Hepatocyte (in vitro differentiated cells): ENCODE measurements at places on chromosomes 3 and 15.

DNA sequence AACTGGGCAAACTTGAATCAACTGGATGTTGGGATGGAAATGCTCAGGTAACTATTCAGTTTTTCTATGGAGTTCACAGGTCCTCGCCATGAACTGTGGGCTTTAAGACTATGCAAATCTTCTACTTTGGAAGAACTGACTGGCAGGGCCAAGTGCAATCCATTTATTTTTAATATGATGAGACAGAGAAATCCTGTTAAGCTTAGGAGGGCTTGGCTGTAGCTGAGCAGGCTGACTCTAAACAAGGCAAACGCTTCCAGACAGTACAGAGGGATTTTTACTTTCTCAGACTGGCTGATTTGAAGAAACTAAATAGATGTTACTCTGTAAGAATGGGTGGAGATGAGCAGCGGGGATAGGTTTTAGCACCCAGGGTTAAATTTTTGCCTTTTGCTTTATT lies 194.2 kb upstream of the ICE2 start:
- DNase-seq, result no peak

DNA sequence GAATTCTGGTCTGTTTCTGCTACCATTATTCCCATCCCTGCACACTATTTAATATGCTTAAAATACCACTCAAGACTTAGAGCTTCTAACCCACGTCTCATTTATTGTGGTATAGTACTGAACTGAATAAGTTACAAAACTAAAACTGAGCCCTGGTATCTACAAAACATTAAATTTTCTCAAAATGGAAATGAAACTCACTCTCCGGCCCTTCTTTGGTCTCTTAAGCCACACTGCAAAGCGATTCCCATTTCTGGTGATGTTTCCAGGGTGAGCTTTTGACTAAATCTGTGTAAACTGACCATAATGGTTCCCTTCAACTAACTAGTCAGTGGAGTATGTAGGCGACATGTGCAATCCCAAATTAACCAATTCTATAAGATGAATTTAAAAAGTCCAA lies 18.6 kb downstream of the KPNA4 start:
- no peak for DNase-seq

- DNase-seq, result no peak
These were observed 90.5 kb downstream of the IGF1R start for GRCh38 chr15:98738689-98739401.

GRCh38 chr3:42713747-42714146 lies 11.1 kb upstream of the HHATL start:
- no peak for DNase-seq

DNA sequence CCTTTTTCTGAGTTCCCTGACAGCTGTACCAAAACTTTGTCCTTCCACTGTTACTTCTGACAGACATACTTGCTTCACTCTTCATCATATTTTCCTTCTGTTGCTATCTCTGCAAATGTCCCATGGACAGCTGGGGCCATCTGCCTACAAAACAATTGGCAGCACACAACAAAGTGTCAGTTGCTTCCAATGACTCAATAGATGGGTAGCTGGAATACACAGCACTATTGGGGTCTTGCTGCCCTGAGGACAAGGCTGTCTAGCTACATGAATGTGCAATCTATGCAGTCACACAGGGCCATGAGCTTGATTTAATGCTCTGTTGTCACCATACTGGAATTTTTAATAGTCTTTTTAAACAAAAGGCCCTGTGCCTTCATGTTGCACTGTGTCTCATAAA lies 192.8 kb downstream of the DTWD1 start:
- no peak for DNase-seq

GRCh38 chr3:81743096-81744025 lies 18.1 kb downstream of the GBE1 start:
- peak; percentile 21 for DNase-seq

GRCh38 chr3:108491456-108491855 lies 18.9 kb downstream of the MYH15 start:
- no peak for DNase-seq

GRCh38 chr3:13300546-13301285 lies 119.4 kb downstream of the NUP210 start:
- no peak for DNase-seq

- no peak for DNase-seq
These were observed 397.7 kb upstream of the LMCD1 start for GRCh38 chr3:8103954-8104353.

- DNase-seq, result no peak
These were observed 29.4 kb downstream of the NR2F2 start for GRCh38 chr15:96359616-96360521.

DNA sequence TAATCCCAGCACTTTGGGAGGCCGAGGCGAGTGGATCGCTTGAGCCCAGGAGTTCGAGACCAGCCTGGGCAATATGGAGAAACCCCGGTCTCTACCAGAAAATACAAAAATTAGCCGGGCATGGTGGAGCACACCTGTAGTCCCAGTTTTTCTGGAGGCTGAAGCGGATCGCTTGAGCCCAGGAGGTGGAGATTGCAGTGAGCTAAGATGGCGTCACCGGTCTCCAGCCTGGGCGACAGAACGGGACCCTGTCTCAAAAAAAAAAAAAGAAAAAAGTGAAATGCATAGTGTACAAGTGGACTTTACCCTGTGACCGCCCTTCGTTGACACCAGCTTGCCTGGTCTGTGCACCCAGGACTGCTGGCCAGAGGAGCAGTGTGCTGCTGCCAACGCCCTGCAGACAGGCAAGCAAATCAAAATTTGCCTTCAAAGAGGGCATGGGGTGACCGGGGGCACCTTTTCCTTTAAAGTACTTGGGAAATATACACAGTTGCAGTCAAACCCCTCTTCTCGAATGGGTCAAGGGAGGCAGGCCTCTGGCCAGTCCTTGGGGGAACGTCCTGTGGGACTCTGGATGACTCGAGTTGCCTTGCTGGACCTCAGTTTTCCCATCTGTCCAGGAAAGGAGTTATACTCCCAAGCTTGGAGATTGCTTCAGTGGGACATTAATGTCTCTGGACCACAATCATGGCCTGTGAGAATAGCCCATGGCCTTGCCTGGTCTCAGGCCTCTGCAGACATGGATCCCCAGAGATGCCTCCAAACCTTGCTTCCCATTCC lies 1.0 kb downstream of the XYLB start:
- peak; percentile 42 for DNase-seq

DNA sequence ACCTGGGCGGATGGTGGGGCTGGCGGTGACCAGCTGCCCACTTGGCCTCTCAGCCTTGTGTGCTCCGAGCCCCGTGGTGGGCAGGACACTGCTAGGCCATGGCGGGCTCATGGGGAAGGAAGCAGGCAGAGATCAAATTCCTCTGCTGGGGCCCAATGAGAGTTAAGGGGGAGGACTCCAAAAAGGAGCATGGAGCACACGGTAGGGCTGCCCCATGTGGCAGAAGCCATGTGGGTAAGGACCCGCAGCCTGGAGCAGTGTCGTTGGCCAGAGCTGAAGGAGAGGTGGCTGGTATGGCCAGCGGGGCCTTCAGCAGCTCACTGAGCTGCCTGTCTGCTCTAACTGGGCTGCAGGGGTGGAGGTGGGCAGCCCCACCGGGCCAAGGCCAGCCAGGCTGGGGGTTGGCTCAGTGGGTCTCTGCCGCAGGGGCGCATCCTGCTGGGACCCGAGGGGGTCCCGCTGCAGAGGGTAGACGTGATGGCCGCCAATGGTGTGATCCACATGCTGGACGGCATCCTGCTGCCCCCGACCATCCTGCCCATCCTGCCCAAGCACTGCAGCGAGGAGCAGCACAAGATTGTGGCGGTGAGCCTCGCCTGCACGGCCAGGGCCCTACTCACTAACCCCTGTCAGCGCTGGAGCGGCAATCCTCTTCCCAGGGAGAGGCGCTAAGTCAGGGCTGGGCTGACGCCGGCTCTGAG lies 11.3 kb downstream of the STAB1 start:
- DNase-seq, result no peak

DNA sequence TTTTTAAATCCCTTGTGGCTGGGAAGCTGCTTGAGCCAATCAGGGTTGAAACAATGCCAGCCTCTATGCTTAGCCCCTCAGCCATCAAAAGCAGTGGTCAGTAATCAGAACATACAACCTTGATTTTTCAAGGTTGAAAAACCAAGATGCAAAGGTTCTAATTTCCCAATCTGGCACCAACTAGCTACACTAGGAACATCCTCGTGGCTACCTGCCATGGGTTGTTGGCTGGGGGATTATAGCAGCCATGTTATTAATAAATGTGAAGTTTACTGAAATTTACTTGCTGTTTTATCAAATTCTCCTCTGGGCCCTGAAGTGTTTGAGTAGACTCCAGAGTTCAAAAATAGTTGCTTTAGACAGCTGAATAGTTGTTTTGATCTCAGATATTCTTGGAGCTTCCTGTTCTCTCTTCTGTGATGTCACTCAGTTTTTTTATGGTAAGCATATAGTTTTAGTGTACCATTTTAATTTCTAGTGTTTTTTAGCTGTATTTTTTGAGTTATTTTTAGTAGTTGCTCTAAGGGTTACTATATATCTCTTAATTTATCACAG lies 31.9 kb downstream of the PCCB start:
- no peak for DNase-seq

- DNase-seq, result no peak
These were observed 25.0 kb downstream of the SH3GL3 start for GRCh38 chr15:83472151-83472550.

- no peak for DNase-seq
These were observed 308.5 kb upstream of the RASGRP1 start for GRCh38 chr15:38873158-38873557.

GRCh38 chr15:77409259-77410156 lies 10.4 kb downstream of the PEAK1 start:
- DNase-seq, result no peak

DNA sequence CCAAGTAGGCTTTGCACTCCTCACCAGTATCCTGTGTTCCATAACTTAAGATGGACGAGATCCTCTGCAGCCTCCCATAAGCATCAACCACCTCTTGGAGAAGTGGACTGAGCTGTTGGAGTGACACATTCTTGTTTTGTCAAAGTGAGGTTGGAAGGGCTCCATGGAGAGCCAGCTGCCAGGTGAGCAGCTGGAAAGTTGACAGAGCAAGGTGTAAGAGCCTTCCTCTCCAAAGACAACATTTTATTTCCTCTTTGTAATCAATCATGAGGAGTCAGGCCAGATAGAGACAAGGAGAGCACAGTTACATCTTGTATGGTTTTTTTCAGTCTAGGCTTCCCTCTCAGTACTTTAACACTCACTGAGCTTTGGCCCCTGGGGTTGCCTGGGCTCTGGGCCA lies 5.1 kb downstream of the ABI3BP start:
- no peak for DNase-seq

DNA sequence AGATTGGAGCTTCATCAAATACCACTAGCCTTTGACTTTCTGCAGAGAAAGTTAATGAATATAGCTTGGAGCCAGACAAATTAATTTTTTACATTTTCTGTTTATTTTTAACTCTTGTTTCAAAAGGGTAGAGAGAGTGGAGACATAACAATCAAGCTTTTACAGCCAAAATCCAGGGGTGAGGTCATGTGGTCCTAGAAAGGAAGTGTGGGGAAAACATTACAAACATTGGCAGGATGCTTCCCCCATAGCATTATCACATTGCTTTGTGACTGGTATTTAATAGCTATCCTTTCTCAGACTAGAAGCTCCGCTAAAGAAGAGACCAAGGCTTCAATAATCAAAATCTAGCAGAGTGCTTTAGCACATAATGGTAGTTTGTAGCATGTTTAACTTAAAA lies 46.4 kb upstream of the PHLDB2 start:
- no peak for DNase-seq

DNA sequence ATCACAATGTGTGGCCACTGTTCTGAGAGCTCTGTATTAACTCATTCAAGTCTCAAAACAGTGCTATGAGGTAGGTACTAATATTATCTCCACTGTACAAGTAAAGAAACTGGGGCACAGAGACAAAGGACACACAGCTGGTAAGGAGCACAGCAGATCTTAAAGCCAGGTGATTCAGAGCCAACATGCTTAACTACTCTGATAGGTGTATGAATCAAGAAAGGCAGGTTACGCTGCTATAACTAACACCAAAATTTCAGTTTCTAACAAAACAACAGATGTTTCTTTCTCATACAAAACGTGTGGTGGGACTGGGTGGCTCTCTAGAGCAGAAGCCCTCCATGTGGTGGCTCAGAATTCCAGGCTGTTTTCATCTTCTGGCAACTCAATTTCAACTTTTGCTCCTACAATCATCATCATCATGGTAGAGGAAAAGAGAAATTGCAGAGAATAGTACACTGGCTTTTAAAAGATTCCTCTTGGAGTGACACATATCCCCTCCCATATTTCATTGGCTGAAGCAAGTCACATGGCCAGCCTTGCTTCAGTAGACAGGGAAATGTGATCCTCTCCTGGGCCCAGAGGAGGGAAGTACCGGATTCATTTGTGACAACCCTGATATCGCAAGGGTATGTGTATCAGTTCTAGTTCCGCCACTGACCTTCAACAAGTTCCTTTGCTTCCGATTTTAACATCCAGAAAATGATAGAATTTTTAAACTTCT lies 126.2 kb upstream of the PTX3 start:
- DNase-seq, result no peak

DNA sequence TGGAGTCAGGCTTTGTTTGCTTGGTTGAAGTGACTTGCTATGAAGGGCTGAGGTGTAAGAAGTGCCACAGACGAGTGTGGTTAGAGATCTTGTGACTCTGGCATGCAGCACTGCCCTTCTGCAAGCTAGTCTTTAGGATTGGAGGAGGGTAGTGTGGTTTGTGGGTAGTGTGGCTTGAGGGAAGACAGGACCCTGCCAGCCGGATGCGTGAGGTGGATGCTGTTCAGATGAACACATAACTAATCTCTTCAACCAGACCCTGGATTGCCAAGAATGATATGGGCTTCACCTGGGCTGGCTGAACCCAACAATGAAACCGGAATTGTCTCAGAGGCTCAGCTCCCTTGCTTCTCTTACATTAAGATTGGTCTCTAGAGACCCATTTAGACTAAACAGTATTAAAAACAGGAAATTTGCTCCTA lies 32.7 kb downstream of the STARD9 start:
- DNase-seq, result no peak

- DNase-seq, result no peak
These were observed 557.5 kb downstream of the NAALADL2 start for GRCh38 chr3:175416600-175416999.

DNA sequence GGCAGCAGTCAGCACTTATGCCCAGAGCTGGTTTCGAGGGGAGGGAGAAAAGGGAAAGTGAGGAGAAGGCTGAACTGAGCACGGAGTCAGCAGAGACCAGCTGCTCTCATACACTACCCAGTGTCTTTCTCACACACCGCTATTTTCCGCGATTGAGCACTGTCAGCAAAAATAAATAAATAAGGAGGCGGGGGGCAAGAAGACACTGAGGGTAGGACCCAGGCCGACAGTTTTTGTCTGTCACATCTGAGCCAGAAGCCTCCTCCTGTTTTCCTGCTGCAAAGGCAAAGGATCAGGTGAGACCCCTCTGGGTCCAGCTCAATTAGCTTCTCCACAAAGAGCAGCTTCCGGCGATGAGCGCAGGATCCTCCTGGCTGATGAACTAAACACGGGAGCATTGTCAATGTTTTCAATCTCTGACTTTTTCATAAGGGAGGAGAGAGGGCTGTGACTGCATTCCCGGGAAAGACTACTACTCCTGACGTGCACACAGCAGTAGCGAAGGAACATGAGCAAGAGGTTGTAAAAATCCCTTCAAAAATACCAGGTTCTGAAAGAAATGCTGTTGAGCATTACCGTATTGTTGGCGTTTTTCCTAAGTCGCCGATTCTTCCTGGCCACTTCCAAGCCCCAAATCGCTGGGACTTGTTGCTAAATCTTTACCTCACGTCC lies 1.3 kb downstream of the FRMD5 start:
- peak; percentile 13 for DNase-seq
